Osteoblast (primary cell): ENCODE measurements at places on chromosomes 16 and 17. TPM values are rescaled to one million over a fixed set of nuclear protein-coding genes. Genes with fewer than 3 reads are reported as not detected.

MAP3K3 gene
- 51.0 and 53.0 TPM in 2 replicates for total RNA-seq

FOXC2 gene
- 2.2 and 2.4 TPM in 2 replicates for total RNA-seq

HAS3 gene
- total RNA-seq: 1.4 and 1.5 TPM in 2 replicates

ST6GALNAC2 gene
- total RNA-seq: 0.36 and 0.59 TPM in 2 replicates

TEKT3 gene
- 0.36 TPM in 1 of 2 replicates, not detected in the other for total RNA-seq

MIS12 gene
- 10.6 and 10.9 TPM in 2 replicates for total RNA-seq
